ENCODE measurements at places on chromosomes 11 and 22.

DNA sequence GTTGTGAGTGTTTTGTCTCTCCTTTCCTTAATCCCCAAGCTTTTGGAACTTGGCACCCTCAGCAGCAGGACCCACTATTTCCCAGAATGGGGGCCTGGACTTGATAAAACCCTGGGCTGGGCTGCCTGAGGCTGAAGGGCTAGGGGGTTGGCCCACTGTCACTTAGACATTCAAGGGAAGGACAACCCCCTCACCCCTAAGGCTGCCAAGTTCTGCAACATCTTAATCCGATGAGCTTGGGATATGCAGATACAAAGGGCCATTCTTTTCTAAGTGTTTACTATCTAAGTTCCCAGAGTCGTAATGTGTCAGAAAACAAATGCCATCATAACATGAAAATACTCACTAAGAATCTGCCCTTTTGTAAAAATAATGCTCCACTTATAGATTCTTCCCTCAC, 42.9 kb downstream of the IRAG1 start:
- no peak for DNase-seq

- no peak for DNase-seq
These were observed 68.7 kb downstream of the WT1 start for GRCh38 chr11:32366666-32367065.

DNA sequence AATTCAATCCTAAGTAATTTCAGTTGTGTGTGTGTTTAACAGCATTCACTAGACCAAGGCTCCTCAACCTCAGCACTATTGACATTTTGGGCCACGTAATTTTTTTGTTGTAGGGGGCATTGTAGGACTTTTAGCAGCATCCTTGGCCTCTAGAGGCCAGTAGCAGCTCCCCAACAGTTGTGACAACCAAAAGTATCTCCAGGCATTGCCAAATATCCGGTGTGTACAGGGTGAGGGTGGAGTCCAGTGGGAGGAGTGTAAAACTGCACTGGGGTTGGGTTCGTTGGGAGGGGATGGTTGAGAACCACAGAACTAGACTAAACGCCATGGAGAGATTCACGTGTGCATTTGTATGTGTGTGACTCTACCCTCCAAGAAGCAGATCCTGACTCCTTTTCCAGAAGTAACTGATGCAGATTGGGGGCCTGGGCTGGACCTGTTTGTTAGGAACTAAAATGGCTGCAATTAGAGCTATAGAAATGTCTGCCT, 5.9 kb upstream of the PHF21A start:
- no peak for DNase-seq

DNA sequence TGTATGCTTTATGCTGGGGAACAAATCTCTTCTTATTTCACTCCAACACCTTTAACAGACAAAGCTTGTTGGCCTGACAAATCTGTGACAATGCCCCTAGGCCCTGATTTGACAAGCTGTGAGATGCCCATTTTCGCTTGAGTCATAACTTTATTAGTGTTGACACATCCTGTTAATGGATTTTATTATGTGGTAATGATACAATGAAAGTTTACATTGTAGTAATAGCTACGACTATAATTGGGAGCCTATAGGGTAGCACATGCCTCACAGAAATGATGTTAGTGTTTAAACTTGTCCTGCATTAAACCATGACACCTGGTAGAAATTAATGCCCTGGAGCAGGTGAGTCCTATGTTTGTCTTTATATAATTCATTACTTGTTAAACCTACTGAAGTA, 3.3 kb upstream of the MMP10 start:
- no peak for DNase-seq

DNA sequence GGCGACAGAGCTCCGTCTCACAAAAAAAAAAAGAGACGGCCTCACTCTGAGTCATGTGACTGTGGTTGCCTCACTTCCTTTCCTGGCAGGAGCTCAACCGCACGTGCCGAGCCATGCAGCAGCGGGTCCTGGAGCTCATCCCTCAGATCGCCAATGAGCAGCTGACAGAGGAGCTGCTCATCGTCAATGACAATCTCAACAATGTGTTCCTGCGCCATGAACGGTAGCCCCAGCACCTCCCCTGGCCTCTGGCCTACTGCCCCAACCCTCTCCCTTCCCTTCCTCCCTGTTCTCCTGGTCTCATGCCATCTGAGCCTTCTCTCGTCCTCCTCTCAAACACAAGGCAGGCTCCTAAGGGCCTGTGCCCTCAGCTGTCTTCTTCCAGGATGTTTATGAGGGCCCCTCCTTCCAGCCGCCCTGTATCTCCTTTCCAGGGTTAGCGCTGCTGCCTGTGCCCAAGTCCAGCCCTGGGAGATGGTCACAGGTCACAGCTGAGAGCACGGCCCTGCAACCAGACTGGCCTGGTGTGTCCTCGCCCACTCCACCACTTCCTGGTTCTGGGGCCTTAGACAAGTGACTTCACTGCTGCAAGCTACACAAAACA, 30.7 kb downstream of the TOM1 start:
- DNase-seq = no peak

Data from NCI-H2171 treated with DMSO at 0.1 percent for 48 hours (cell line).